Stimulated activated CD8-positive, alpha-beta memory T cell treated with anti-CD3 and anti-CD28 coated beads, Interleukin-4, amount 100 ng/mL, for 1 hour (primary cell): ENCODE measurements at places on chromosomes 6 and 20.

GRCh38 chr6:71599359-71599758, 287.0 kb upstream of the RIMS1 start:
- DNase-seq: no peak

GRCh38 chr6:36023996-36024795, at the start of gene SLC26A8:
TSS of gene SLC26A8 (minus strand) at chr6:36024641. CDS start at chr6:36019707, 4,934 bp downstream.
- no peak for DNase-seq

- no peak for DNase-seq
Observed at GRCh38 chr20:58647162-58647795, 3.8 kb upstream of the STX16 start.

- DNase-seq: no peak
Observed at GRCh38 chr6:127775371-127775770, 125.5 kb downstream of the THEMIS start.

- DNase-seq: no peak
Observed at GRCh38 chr6:9428421-9429172, 986.3 kb downstream of the TFAP2A start.

GRCh38 chr6:135540207-135540840, 42.8 kb upstream of the AHI1 start:
- no peak for DNase-seq

- DNase-seq: no peak
Observed at GRCh38 chr6:35471836-35472345, 3.7 kb downstream of the RPL10A start.

DNA sequence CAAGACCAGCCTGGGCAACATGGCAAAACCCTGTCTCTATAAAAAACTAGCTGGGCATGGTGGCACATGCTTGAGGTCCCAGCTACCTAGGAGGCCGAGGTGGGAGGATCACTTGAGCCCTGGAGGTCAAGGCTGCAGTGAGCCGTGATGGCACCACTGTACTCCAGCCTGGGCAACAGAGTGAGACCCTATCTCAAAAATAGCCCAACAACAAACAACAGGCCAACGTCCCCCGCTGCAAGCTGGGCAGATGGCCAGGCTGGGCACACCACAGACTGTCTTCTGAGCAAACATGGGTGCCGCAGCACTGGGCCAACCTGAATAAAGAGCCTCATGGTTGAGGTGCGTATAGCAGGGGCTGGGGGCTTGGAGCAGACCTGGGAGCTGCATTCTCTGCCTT, 46.6 kb upstream of the SRF start:
- no peak for DNase-seq

DNA sequence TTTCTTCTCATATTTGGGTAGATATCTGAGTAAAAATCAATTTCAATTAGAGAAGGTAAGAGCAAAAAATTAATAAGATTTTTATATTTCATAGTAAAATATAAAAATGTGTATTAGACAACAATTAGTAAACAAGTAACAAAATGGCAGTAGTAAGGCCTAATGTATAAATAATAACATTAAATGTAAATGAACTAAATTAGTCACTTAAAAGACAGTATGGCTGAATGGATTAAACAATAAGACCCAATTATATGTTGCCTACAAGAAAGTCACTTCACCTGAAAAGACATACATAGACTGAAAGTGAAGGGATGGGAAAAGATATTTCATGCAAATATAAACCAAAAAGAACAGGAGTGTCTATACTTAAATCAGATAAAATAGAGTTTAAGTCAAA, 147.6 kb downstream of the TRMT11 start:
- no peak for DNase-seq

GRCh38 chr6:107692351-107692750, 131.8 kb downstream of the SCML4 start:
- DNase-seq: no peak

DNA sequence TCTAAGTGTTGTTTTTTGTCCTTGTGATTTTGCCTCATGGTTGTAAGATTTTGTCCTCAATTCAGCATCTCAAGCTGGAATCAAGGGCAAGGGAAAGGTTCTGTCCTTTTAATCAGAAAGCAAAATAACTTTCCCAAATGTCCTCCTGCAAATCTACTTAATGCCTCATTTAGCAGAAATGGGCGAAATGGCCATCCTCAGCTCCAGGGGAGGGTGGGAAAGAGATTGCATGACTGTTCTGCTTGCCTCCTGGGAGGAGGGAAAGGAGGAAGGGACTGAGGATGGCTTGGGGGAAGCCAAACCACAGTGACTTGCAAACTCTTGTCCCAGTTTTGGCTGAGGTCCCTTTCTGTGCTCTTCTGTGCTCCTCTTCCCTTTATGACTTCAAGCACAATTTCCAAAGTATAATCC, 43.4 kb downstream of the TNFAIP3 start:
- DNase-seq: no peak
